ENCODE measurements at places on chromosomes 16 and 17.
A peak's percentile ranks its signal among the peaks of the same experiment; 100 is the strongest.

- no peak for DNase-seq
These were observed 219.3 kb downstream of the XYLT1 start for GRCh38 chr16:17251496-17251895.

DNA sequence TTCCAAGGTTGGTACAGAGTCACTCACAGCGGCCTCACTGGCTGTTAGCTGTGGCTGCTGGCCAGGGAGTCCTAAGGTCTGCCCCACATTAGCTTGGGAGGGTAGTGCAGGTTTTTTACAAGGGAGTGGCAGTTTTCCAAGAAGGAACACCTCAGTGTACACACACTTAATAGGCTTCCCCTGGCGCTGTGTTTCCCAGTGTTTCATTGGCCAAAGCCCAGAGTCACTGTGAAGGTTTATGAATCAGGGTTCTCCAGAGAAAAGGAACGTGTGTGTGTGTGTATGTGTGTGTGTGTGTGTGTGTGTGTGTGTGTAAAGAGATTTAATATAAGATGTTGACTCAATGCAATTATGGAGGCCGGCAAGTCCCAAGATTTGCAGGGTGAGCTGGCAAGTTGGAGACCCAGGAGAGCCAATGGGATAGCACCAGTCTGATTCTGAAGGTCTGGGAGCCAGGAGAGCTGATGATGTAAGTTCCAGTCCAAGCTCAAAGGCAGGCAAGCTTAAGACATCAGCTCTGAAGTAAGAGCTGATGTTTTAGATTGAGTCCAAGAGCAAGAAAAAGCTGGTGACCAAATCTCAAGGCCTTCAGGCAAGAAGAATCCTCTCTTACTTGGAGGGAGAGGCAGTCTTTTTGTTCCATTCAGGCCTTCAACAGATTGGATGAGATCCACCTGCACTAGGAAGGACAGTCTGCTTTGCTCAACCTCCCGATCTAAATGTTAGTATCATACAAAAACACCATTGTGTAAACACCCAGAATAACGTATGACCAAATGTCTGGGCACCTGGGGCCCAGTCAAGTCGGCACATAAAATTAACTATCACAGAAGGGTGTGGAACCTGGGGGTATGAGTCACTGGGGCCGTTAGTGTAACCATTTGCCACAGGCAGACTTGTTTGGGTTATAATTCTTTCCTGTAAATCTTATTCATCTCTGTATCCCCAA is 206.8 kb downstream of the PRKCA start:
- no peak for DNase-seq

DNA sequence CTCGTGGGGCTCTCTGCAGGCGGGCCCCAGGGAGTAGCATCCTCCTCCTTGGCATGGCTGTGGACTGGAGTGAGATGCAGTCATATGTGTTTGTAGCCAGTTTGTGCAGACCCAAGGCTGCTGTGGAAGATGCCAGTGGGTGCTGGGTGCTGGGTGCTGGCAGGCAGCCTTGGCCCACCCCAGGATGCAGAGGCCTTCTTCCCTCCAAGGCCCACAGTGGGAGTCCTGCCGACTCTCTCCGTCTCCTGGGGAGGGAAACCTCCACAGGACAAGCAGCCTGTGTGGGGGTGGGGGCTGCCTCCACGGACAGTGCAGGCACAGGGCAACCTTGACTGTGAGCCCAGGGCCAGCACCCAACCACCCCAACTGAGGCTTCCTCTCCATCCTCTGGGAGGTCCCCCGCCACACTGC is 13.8 kb upstream of the TMEM92 start:
- DNase-seq, result no peak

DNA sequence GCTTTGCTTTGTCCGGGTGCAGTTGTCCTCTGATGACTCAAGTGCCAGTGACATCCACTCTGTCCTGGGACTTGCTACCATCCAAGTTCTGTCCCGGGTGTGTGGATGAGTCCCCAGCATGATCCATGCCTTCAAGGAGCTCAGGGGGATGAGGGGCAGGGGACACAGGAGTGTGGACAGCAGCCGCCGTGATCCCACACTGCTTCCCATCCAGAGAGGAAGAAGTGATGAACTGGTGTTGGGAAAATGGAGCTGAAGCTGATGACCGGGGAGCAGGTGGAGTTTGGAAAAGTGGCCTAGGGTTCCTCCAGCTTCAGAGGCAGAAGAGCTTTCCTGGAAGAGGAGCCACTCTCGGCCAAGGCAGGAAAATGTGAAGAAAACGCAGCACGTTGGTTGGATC is 249.6 kb upstream of the TNRC6C start:
- no peak for DNase-seq

DNA sequence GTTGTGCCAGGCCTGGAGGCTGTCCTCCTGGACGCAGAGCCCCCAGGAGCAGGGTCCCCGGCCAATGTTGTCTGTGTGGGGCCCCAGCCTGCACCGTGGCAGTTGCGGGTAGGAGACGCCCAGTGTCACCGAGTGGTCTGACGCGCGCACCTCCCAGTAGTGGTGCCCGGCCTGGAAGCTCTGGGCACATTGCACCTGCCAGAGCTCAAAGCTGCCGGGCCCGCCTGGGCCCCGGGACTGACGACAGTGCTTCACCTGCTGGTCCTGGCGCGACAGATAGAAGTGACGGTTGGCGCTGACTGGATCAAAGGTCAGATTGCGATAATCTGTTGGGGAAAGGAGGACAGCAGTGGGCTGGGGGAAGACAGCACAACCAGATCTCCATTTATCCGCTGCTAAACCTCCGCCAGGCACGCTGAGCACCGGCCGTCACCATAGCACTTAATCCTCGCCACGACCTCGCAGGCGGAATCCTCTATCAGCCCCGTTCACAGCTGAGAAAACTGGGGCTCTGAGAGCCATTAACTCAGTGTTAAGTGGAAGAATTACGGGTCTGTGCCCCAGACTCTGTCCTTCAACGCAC is 5.6 kb downstream of the TRIM65 start:
- DNase-seq, result no peak

DNA sequence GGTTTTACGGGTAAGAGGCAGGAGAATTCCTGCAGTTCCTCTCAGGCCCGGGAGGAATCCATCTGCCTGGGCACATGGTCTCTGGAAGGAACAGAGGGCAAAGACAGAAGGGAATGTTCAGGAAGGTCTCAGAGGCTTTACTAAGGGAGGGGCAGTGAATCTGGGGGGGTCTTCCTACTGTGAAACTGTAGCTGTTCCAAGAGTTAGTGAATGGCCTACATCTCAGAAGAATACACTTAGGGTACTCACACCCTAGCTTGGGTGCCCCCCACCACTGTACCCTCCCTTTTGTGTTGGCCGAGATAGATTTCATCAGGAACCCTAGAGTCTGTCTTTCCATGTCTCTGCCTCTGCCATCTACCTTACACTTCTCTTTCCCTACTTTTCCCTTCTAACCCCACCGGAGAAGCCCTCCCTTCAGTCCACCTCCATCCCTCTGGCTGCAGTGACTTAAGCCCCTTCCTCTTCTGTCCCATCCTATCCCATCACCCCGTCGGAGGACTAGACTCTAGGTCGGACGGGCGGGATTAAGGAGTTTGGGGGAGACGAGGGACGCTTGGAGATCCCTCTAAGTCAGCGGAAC is 316 bp downstream of the DLG4 start:
- no peak for DNase-seq

- DNase-seq, result no peak
These were observed 25.1 kb downstream of the RAI1 start for GRCh38 chr17:17706140-17707060.

DNA sequence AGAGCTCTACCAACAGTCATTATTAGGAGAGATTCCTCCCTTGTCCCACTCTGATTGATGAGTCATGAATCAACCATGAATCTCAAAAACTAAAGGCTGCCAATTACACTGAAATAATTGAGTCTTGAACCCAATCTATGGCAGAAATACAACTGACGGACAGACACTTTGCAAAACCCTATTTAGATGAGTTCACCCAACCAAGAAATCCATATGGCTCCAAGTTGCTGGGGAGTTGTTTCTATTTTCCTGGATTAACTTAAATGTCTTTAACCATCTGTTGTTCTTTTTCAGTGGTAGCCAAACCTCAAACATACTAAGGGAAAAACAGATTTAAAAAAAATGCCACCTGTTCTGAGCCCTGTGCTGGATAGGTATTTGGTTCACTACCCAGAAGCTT is 151.0 kb downstream of the SHISA9 start:
- no peak for DNase-seq

- no peak for DNase-seq
These were observed 47.1 kb downstream of the ABCA8 start for GRCh38 chr17:68908045-68908444.

- no peak for DNase-seq
These were observed 113.5 kb downstream of the CLEC16A start for GRCh38 chr16:11057711-11058345.

DNA sequence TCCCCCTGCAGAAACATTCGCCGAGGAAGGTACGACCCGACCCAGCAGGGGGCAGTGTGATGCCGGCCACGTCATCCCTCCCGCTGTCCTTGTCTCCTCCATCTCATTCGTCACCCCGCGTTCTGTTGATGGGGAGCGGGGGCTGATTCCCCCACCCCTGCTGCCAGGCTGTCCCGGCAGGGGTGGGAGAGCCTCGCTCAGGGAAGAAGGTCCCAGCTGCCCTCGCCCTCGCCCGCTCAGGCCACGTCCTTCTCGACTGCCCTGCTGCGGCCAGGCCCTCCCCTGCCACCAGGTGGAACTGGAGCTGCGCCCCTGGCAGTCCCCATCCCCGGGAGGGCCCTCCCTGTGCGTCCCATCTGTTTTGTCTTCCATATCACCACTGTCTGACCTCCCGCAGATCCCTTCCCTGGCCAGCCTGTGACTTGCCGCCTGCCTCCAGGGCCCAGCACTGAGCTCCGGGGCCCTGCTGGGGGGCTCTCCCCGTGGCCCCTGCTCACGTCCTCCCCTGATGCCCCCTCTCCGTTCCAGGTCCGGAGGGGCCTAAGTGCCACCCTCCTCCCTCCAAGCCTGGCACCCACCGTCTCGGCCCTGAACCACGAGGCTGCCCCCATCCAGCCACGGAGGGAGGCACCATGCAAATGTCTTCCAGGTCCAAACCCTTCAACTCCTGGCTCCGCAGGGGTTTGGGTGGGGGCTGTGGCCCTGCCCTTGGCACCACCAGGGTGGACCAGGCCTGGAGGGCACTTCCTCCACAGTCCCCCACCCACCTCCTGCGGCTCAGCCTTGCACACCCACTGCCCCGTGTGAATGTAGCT is 20.6 kb downstream of the ADAM11 start:
- DNase-seq, result peak; percentile 70
